Upper lobe of left lung (tissue), 6 donors: ENCODE measurements at places on chromosomes 7 and 10. TPM values are rescaled to one million over a fixed set of nuclear protein-coding genes. Genes with fewer than 3 reads are reported as not detected.

DNA sequence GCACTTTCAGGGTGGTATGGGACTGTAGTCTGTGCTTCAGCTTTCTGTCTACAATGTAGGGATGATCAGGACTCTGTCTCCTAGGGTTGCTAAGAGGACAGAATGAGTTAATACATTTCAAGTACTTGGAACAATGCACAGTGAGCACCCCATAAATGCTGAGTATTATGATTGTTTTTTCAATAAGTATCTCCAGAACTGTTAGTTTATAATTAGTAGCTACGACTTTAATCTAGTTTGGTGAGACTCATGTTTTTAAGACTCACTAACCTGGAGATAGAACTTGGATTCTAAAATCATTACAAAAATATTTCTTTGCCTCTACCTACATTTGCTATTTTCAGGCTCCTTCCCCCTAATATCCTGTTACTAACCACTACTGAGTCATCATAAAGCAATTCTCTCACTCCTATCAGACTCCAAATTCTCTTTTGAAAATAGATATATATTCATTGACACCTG, 95.3 kb downstream of the CPED1 start:
- DNase-seq, result no peak

- DNase-seq, result no peak
Measured at GRCh38 chr10:71211053-71211452, 1.3 kb upstream of the UNC5B start.

DNA sequence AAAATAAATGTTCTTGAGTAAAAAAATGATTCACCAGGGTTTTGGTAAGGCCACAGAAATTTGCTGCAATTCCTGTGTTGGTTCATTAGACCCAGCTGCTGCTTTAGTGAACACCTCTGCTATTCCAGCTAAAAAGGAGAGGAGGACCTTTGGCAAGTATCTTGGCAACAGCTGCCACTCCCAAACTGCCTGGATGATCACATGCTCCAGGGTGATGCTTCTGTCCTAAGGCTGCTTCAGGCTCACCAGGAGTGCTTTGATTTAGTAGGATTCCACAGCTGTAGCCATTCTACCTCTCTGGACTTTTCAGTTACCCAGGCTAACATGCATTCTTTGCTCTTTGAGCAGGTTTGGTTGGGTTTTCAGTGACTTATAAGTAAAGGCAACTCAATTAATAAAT, 82.6 kb upstream of the NPVF start:
- no peak for DNase-seq

DNA sequence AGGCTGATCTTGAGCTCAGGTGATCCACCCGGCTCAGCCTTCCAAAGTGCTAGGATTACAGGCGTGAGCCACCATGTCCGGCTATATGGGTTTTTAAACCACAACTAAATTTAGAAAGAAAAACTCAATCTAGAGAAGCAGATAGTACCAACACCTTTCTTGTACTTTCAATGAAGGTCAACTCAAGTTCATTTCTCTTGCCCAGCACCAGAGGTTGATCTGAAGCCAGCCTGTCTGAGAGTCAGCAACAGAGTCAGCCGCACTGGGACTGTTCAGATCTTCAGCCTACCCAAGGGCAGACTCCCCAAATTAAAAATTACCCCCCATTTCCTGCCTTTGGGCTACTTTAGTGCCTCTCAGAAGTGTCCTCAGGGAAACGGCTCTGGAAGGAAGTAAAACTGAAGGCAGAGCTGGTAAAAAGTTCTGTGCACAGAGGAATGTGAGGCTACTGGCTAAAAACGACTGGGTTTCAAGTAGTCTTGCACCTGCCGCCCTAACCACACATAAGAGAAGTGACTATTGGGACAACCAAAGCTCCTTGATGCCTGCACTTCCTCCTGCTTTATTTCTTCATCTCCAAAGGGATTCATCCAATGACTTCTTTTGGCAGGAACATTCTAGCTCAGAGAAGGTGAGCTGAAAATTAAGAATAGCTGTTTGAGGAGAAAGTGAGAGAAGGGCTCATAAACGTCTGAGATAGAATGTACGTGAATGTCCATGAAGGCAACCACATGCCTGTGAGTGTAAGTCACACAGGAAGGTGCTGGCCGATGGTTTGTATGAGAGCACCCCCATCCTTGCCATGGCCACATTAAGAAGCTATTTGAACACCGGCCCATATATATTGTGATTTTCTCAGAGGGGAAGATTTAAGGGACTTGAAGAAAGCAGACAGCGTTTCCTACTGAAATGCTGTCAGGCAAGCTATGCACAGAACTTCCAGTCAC, 142.4 kb upstream of the PRR15 start:
- DNase-seq, result no peak

NRCAM gene
- 2.5 TPM for total RNA-seq

DNA sequence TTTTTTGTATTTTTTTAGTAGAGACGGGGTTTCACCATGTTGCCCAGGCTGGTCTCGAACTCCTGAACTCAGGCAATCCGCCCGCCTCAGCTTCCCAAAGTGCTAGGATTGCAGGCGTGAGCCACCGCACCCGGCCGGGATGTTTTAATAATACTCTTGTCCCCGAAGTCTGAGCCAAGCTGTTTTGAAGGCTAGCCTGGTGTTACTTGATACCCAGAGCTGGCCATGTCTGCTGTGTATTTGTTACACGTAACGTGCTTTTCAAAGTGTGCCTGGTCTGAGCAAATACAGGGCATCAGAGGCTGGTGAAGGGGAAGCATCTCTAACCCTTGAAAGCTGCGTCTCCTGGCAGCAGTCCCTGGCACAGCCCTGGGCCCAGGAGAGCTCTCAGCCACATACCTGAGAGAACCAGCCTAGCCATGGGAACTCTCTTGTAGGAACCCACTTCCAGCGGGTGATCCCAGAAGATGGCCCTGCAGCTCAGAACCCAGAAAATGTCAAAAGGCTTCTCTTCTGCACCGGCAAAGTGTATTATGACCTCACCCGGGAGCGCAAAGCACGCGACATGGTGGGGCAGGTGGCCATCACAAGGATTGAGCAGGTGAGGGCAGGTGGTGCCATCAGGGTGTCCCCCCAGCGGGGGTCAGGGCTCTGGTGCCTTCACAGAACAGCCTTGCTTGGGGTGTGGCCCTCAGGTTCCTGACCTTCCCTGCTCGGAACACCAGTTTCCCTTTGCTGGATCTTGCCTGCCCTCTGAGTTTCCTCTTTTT, 41.7 kb upstream of the ZMIZ2 start:
- DNase-seq, result no peak

DNA sequence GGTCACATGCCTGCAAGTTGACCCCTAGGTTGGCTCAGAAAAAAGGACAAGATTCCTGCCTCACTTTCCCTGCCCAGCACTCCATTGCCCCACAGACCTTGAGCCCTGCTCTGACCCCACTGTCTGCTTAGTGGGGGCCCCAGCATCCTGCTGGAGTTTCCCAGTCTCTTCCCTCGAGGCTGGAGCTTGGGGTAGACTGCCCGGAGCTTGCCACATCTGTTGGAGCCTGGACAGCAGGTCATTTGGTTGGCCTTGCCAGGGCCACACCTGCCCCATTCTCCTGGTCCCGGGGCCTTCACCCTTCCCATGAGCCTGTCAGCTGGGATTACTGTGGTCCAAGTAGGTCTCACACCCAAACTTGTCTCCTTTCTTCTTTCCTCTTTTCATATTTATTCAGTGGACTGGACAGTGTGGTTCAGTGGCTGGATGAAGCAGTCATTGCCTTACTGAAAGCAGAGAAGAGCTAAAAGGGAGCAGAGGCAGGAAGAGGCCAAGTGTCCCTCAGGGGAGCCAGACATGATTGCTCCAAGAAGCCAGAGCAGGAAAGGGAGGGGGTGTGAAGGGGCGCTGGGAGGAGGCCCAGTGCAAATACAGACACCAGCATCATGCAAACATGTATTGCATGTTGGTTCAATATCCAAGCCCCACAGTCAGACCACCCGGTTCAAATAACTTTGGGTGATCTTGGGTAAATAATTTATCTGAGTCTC, 56.2 kb upstream of the CACUL1 start:
- no peak for DNase-seq

MALRD1 gene
- total RNA-seq, result 7.2 TPM

- DNase-seq, result no peak
Measured at GRCh38 chr7:44920119-44920518, 34.8 kb upstream of the PURB start.

GRCh38 chr7:88204525-88205110, 15.2 kb downstream of the SRI start:
- no peak for DNase-seq

RSPH10B2 gene
- 2.7 TPM for total RNA-seq

VGF gene
- not detected for total RNA-seq
